Stimulated activated CD8-positive, alpha-beta memory T cell treated with anti-CD3 and anti-CD28 coated beads, Interleukin-2, amount 100 ng/mL, for 1 hour (primary cell): ENCODE measurements at places on chromosomes 5 and 9.

DNA sequence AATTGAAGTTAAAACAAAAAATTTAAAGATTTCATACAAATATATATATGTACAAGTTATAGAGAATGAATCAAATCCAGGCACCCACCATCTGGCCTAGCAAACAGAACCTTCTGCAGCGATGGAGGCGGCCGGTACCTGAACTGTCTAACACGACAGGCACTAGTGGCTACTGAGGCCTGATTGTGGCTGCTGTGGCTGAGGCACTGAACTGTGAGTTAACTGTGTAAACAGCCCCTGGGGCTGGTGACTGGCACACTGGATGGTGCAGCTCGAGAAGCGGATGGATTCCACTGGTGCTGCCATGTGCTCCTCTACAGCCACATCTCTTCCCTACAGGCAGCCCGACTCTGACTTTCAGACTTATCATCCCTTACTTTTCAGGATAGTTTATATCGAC lies 82.4 kb downstream of the RAPGEF1 start:
- no peak for DNase-seq

- DNase-seq, result no peak
These were observed 10.0 kb downstream of the ZSWIM6 start for GRCh38 chr5:61342071-61342501.

DNA sequence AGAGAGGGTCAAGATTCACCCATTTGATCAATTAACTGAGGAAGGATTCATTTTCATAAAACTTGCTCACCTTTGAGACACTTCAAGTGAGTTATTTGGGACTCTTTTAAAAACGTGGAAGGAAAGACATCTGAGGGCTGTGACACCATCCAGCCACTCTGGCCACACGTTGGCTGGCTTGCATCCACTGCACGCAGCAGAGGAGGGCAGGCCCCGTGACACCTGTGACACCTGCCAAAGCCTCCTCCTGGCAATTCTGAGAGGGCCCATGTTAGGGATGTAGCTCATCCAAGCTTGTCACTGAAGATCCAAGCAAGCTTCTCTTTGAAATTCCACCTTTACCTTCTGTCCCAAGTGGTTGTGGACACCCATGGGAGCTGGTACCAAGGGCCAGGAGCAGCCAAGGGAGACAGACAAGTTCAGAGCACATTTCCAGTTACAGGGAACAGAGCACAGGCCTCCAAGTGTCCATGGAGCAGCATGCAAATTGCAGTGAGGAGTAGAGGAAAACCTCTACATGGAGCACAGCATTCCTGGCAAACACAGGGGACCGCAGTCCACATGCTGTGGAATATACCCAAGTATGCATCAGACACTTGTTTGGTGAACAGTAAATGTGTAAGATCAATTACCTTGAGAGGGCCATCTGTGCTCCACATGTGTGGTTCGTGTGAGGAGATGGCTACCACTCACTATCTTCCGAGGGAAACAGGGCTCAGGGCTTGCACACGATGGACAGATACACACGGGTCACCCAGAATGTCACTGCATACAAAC lies 4.8 kb downstream of the PRSS3 start:
- no peak for DNase-seq

- no peak for DNase-seq
These were observed 210.3 kb downstream of the SREK1 start for GRCh38 chr5:66354422-66354821.

- no peak for DNase-seq
These were observed 46.2 kb downstream of the TENT4A start for GRCh38 chr5:6759401-6759800.

DNA sequence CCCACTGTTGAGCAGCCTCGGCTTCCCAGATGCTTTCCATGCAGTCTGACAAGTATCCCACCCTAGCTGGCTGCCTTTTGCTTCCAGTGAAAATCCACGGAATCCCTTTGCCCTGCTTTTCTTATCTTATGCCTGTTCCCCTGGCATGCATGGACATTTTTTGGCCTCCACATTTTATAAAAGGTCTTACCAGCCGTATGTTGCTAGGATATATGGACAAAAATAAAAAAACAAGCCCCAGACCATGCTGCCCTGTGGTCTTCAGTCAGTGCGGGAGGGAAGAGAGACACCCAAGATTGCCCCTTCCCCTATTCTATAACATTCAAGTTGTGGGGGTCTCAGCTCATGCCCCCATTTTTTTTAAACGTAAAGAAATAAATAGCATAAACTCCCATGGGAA lies 129.6 kb downstream of the COL23A1 start:
- DNase-seq, result no peak

DNA sequence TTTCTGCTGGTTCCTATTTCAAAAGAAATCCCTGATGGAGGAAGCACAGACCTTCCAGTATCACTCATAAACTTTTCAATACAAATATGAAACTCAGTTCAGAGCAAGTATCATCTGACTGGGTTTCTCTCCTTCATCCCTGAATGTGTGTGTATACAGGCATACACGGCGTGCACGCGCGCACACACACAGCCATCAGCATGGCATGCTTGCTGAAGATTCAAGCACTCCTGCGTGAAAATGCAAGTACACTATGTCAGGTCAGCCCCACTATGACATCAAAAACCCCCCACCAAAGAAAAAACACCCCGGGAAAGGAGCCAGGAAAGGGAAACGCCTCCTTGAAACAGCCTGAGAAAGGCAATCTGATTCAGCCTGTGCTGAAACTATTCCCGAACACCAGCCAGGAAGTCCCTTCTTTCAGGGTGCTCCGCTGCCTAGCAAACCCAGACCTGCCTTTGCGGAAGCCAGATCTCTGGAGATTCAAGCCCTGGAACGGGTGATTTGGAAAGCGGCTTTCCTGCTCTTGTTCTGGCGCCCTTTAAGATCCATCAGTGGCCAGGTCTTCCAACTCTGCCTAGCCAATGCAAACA lies 831 bp downstream of the KLHL3 start:
- no peak for DNase-seq

DNA sequence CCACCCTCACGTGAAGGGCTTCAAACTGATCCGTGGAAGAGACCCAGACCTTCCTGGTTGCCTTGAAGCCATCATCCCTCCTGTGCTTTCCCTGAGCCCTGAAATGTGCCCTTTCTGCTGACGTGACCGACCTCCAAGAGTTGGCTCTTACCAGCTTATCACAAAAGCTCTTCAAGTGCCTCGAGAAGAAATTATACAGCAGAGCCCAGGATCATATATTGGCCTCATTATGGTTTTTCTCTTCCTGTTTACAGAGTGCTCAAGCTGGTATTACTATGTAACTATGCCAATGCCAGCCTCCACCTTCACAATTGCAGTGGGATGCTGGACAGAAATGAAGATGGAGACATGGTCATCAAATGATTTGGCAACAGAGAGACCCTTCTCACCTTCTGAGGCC lies 66.0 kb downstream of the AOPEP start:
- no peak for DNase-seq

DNA sequence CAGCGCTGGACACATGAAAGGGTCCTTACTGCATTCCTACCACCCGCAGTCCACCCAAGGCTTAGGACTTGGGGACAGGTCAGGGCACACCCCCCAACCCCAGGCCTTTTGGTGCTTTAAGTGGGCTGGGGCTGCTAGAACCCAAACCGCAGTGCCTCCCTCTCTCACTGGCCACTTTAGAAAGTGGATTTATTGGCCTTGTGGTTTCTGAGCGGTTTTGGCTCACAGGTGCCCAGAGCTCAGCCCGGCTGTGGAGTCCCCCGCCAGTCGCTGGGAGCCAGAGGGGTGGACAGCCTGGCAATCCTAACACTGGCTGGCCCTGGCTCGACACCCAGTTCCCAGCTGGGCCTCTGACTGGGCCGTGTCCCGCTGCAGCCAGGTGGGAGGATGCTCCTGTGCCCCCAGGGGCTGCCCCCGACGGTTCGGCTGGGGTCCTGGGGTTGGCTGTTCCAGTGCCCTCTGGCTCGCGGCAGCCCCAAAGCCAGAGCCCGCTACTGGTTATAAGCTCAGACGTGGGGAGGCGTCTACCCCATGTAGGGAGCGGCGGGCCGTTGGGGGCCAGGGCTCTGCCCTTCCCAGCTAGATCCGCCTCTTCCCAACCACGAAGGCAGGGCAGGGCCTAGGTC lies 65.2 kb upstream of the RNU6ATAC start:
- DNase-seq, result no peak

DNA sequence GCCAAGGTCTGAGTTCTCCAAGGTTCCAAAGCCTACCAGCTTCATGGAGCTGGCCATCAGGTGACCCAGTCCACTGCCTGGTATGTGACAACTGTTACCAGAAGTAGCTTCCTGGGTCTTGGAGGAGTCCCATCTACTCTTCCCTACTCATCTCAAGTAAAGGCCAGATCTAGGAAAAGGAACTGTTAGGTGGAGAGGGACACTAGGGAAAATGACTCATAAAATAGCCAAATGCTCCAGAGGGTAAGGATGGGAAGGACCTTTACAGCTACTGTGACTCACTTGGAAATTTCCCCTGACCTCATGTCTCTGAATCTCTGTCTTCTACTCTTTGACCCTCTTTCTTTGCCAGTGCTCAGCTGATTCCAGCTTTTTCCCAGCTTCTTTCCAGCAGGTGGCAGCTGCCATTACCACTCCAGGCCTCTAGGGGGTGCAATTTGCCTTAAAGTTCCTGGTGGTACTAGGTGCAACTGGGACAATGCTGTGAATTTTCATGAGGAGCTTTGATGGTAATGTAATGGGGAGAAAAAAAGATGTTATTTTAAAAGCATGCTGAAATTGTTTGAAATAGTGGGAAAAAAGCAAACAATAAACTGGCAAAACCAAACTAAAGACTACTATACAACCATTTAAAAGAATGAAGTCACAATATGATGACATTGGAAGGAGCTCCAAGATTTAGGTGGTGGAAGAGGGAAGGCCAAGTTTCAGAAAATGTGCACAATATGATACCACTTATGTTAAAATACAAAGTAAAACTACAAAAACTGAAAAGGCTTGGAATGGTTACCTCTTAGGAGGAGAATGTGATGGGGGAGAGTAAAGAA lies 27.1 kb upstream of the MYORG start:
- no peak for DNase-seq

DNA sequence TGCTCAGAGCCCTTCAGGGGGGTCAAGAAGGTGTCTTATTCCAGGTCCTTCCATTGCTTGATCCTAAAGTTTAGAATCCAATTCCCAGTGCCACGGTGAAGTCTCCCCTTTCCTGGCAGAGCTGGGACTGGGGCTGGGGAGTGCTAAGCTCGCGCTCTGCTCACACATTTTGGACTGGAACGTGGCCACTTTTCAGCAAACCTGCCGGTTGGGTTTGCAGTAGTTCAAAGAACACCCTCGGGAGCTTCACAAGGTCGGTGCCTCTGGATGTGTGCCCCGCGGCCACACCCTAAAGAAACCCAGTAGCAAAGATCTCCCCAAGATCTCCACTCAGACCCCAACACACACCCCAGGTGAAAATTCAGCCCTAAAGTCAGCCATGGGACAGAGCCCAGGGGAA lies at the start of gene C9orf152:
Gene C9orf152 (minus strand): TSS at position 129 of the 400 bp plus-strand sequence. CDS start 580 bp downstream, outside the sequence.
- no peak for DNase-seq

DNA sequence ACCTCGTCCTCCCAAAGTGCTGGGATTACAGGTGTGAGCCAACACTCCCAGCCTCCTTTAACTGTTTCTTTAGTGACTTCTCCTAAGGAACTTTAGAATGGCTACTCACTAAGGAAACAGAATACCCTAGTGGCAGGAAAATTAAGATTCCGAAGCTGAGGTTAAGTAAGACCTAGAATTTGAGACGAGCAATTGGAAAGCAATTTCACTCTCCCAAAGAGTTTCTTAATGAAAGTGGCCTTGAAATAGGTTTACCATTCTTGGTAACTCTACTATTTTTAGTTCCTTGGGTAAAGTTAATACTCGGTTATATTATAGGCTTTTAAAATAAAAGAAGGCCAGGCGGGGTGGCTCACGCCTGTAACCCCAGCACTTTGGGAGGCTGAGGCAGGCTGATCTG lies 22.9 kb upstream of the GOLPH3 start:
- DNase-seq, result no peak

GRCh38 chr5:171310819-171311321 lies 1.8 kb downstream of the TLX3 start:
- DNase-seq, result no peak

GRCh38 chr9:136052991-136053756 lies 41.9 kb downstream of the NACC2 start:
- DNase-seq, result no peak

DNA sequence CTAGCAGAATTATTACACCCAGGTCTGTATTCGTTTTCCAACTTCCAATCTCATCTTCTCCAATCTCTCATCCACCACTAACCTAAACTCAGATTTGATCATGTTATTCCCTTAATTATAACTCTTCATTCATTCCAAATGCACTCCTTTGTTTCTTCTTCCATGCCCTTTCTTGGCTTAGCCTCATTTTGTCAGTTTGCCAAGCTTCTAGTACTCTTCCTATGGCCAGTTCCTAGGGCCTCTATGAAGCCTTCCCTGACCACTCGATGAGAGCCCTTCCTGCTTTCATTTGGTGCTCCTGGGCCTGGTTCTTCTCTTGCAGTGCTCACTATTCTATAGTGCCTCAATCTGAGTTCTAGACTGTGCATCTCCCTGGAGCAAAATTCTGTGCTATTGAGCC lies 5.8 kb downstream of the FAM219A start:
- no peak for DNase-seq

DNA sequence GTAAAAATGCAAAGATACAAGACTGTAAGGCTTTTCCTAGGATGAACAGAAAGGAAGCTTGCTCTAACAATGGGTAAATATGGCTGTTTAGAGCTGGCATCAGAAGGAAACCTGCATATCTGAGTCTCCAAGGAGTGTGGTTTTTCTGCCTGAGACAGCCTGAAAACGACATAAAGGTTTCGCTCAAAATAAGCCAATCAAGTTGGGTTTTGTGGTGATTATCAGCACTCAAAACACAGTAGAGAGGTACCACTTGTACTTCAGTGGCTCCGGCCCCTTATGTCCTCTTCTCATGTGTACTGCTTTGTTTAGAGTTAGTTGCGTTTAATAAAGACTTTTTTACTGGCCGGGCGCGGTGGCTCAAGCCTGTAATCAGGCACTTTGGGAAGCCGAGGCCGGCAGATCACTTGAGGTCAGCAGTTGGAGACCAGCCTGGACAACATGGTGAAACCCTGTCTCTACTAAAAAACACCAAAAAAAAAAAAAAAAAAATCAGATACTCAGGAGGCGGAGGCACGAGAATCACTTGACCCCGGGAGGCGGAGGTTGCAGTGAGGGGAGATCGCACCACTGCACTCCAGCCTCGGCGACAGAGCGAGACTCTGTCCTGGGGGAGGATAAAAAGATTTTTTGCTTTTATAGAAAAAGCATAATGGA lies 39.4 kb downstream of the KLF9 start:
- DNase-seq, result no peak

GRCh38 chr9:108850293-108850897 lies 5.4 kb downstream of the ACTL7B start:
- no peak for DNase-seq
